CD4-positive, alpha-beta T cell treated with Interleukin-4 for 1 hour (primary cell): ENCODE measurements at places on chromosomes 7 and 10.

DNA sequence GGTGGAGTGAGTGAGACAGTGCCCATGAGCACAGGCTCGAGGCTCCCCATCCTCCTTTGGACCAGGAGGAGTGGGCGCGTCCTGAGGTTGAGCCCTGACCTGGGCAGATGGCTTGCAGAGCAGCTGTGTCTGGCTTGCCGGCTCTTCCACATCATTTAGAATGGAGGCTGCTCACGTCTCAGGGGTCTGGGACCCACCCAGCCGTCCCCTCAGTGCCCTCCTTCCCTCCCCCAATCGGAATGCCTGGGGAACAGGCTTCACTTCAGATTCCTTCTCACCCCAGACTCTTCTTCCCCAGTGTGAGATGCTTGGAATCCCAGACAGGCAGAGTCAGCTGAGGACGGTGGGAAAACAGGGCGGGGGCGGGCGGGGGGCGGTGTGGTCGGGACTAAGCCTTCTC lies 968.6 kb upstream of the ZNF722 start:
- DNase-seq: no peak

- DNase-seq: no peak
Observed at GRCh38 chr7:135023622-135024021, 37.3 kb downstream of the AGBL3 start.

GRCh38 chr7:11341285-11341944 lies 367.7 kb downstream of the PHF14 start:
- DNase-seq: no peak

DNA sequence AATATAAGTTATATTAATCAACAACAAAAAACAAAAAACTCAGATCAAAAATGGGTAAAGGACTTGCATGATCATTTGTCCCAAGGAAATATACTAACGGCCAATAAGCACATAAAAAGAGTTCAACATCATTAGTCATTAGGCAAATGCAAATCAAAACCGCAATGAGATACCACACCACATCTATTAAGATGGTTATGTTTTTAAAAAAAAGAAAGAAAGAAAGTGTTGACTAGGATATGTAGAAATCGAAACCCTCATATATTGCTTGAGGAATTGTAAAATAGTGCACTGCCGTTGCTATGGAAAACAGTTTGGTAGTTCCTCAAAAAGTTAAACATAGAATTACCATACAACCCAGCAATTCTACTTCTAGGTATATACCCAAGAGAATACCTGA lies 39.4 kb upstream of the CTNNA3 start:
- DNase-seq: peak; percentile 28

GRCh38 chr10:72727130-72727529 lies 35.2 kb downstream of the MCU start:
- no peak for DNase-seq

DNA sequence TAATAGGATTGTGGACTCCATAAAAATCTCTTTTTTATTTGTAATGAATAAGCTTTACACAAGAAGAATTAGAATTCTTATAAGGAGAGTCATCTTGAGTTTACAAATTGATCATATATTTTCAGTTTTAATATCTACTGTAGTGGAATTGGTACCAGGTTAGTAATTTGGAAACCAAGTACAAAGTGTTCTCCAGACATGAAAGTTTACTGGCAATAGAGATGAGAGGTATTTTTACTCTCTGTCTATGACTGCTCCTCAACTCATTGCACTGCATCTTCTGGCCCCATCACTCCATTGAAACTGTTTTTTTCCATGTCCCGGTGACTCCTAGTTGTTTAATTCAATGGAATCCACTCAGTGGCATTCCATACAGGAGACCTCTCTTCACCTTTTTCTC lies 164.5 kb upstream of the SMIM30 start:
- DNase-seq: no peak

GRCh38 chr10:82867056-82867455 lies 992.1 kb downstream of the NRG3 start:
- DNase-seq: no peak

GRCh38 chr10:99732033-99732842 lies at the start of the genes COX15 and CUTC:
COX15 (minus strand) TSS chr10:99732127; CDS start chr10:99732049, 78 bp downstream.
CUTC (plus strand) TSS chr10:99732234; CDS start chr10:99732349, 115 bp downstream.
- peak; percentile 96 for DNase-seq

DNA sequence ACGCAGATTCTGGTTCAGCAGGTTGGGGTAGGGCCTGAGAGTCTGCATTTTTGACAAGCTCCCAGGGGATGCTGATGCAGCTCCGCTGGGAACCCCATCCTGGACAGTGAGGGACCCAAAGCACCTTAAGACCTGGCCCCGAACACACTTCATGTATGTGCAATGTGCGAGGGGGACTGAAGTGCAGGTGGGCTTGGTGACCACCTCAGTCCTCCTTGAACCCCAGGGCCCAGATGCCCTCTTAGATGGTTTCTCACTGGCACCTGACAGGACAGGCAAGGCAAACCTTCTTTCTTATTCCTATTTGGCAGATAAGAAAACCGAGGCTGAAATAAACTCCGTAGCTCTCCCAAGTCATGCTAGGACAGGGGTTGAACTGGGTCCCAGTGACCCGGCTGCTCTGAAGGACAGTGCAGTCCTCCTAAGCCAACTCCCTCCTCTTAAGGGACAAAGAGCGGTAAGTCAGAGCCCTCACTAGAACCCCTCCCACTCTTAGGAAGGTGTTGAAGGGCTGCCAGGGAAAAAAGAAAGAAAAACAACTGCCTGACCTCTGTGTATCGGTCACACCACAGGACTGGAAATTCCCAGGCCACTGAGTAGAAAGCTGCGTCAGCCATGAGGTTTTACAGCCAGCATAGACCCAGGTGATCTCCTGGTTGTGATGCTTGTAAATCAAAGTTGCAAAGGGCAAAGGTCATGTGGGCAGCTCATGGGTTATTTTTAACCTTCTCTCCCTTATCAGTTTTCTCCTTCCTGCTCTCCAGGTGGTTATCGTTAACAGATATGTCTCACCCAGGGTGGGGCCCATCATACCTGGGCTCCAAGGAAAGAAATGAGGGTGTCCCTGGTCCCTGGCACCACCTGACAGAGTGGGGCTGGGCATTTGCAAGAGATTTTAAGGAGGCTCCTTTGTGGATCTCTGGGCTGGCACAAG lies 90.9 kb upstream of the SMNDC1 start:
- peak; percentile 24 for DNase-seq

- DNase-seq: no peak
Observed at GRCh38 chr10:88184543-88185297, 321.3 kb downstream of the PTEN start.

GRCh38 chr10:83633547-83633946 lies 505.8 kb upstream of the GHITM start:
- DNase-seq: no peak

GRCh38 chr7:90025771-90026170 lies 128.5 kb upstream of the STEAP1 start:
- DNase-seq: no peak

- no peak for DNase-seq
Observed at GRCh38 chr10:113027574-113028455, 77.8 kb downstream of the TCF7L2 start.

DNA sequence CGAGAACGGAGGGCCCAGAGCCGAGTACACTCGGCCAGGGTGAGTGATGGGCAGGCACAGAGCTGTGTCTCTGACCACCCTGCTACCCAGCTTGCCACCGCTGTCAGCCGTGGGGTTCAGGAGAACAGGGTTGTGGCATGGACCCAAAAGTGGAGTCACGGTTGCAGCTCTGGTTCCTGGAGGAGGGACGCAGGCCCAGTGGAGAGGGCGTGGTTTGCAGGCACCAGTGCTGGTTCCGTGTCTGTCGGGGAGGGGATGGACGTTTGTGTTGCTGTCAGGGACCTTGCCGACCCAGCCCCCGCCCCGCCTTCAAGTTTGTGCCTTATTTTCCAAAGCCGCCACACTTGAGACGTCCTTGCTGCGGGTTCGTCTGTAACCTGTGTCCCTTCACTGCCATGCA lies 45.1 kb upstream of the AP5Z1 start:
- no peak for DNase-seq

GRCh38 chr10:12684784-12685183 lies 316.7 kb downstream of the CCDC3 start:
- DNase-seq: no peak

- DNase-seq: no peak
Observed at GRCh38 chr7:144822223-144822622, 13.6 kb downstream of the TPK1 start.

GRCh38 chr7:159272739-159273138 lies 128.1 kb upstream of the VIPR2 start:
- DNase-seq: no peak

- no peak for DNase-seq
Observed at GRCh38 chr7:26663874-26664273, 200.5 kb downstream of the SKAP2 start.

DNA sequence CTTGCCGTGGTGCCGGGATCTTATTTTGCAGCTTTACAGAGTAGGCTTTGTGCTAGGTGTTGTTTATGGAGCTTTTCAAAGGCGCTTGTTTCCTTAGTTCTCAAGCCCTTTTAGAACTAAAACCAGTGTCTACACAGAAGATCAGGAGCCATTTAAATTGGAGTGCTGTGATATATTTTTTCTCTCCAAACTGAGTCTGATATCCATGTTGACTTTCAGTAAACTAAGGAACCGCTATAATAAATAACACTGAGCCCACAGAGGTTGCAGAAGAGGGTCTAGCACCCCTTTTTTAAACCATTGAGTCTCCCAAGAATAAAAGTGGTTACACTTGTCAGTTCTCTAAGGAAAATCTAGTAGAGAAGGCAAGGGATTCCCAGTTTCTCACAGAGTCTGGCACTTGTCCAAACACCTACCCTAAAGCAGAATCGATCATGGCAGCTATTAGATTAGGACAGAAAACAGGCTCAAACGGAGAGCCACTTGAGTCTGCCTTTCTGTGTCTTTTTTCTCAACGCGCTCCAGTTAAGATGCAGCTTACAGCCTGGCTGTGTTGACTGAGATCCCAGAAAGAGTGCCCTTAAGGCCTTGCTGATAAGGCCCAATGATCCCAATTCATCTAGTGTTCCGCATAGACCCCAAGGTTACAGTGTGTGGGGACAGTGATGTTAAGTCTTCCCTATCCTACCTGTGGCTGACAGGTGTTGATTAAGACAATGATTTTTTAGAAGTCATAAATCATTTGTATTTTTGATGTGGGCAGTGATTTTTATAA lies 804 bp downstream of the TMEM106B start:
- no peak for DNase-seq

- DNase-seq: no peak
Observed at GRCh38 chr10:115503546-115503945, 410.4 kb downstream of the ATRNL1 start.

- DNase-seq: peak; percentile 39
Observed at GRCh38 chr10:101291331-101292193, 62.3 kb upstream of the LBX1 start.

DNA sequence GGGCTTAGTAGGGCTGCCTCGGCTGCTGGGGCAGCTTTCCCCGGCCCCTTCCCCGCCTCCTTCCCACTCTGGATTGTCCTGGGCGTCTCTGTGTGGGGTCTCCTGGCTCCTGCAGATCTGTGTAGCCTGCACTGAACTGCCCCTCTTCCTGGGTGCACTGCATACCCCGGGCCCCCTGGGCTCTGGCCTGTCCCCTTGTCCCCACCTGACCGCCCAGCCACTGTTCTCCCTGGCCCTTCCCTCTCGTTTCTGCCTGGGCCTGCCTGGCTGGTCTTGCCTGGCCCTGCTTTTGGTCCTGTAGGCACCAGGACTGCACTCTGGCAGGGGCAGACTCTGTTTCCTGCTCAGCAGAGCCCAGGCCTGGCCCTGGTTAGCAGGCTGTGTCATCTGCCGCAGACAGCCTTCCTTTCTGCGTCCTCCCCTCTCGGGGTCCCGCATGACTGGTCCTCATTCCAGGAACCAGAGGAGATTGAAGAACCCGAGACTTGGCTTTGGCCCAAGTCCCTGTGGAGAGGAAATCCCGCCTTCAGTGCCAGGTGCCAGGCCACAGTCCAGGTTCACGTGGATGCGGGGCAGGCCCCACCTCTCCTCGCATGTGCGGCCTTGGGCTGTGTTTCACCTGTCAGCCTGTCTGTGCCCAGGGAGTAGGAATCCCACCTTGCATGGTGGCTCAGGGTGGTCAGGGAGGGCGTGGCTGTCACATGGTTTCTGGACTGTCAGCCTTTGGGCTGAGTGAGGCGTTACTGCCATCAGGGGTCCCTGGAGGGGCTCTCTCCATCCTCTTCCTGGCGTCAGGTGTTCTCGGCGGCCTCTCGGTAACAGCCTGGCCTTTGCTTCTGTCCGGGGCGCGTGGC lies 9.2 kb downstream of the INPP5A start:
- peak; percentile 64 for DNase-seq

DNA sequence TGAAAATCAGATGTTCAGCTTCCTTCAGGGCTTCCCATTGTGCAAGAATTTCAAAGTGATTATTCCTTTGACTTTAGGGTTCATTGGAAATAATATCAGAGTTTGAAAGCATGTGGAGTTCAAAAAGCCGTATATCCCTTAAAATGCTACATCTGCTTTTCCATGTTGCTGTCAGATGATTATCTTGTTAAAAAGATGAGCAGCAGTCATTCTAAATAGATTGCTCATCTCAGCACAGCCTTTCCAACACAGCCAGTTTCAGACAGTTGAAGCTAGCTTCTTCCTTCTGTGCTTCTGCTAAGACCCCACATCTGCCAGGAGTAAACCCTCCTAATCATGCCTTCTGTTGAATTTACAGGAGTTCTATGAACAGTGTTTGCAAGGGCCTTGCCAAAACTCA lies 204.4 kb upstream of the PTER start:
- DNase-seq: no peak

DNA sequence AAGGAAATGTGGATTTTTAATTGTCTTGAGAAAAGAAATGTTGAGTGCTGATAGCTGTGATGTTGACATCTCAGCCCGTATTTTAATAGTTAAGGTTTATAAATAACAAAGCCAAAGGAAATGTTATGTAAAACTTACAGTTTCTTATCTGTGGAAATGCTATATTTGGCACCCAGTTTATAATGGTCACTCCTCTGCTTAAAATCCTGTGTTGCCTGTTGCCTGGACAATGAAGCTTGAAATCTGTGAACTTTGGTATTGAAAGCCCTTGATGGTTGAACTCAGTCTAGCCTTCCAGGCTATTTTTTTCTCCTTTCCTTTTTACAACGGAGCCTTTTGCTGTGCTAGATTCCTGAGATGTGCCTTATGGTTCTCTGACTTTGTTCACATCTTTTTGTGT lies 46.5 kb downstream of the MCU start:
- DNase-seq: no peak

DNA sequence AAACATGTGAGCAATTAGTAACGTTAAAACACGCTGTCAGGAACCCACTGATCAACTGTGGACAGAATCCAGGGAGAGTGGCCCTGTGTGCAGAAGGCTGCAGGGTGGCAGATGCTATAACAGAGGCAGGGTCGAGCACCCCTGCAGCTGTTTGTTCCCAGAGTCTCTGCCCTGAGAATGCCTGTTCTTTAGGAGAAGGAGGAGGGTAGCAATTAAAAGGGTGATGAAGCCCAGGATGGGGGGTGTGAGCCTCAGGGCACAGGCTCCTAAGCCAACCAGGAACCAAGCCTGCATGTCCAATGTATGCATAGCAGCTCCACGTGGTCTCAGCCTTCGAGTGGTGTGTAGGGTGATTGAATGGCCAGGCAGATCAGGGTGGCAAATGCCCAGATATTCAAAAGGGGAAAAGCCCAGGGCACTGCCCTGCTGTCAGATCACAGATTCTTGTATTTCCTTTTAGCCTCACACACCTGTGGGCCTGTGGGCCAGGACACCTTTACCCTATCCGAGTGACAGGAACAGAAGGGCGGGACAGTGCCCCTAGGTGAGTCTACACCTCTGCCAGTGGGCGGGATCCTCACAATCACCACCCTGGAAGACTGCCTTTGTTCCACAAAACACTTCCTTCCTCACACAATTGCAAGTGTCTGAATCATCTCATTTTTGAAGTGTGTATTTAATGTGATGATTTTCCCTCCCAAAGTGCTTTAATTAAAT lies 7.3 kb downstream of the WDFY4 start:
- no peak for DNase-seq

- no peak for DNase-seq
Observed at GRCh38 chr10:100739517-100740368, 5.6 kb upstream of the PAX2 start.

GRCh38 chr7:12066004-12066403 lies 145.1 kb upstream of the TMEM106B start:
- DNase-seq: no peak
